ENCODE measurements at places on chromosomes 2 and 18.

DNA sequence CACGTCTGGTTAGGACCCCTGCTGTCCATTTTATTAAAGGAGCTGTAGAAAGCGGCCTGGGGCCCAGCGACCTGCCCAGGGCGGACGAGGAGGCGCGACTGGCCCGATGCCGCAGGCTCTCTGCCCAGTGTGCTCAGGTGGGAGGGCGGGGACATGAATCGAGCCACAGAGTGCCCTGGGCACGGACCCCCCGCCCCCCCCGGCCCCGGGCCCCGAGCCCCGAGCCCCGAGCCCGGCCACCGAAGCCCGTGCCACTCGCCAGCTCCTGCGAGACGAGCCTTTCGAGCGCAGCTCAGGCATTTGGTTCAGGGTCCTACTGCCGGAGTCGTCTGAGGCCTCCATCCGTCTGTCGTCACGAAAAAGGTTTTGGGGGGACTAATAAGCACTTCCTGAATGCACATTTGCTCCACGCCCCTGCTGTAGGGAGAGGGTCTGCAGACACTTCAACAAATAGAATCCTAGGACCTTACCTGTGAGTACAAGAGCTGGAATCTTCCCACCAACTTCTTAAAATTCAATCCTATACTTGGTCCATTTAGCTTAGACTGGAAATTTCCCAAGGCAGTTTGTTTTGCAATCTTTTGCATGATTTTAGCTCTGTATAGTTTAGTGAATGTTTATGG lies 602 bp upstream of the ADAM17 start:
- DNase-seq, result no peak

DNA sequence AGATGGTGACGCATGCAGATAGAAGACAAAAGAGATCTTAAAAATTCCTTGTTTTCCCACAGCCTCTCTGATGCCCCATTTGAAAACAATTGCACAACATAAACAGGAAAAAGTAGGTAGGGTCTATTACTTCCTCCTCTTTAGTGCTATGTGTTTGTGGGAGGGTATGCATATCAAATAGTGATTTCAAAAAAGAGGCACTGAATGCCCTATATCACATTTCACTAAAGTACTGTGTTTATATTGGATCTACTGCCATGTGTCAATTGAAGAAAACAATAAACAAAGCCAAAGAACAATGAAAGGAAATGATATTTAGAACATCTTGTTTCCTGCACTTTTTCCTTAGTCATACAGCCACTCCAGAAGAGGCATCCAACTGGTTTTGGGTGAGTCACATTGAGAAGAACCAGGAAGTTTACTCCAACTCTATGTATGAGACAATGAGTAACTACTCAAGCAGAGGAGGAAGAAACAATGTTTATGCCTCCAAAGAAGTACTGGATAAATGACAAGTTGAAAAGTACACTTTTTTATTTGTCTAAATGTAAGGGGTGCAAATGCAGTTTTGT lies 583.6 kb downstream of the FBXO15 start:
- no peak for DNase-seq

DNA sequence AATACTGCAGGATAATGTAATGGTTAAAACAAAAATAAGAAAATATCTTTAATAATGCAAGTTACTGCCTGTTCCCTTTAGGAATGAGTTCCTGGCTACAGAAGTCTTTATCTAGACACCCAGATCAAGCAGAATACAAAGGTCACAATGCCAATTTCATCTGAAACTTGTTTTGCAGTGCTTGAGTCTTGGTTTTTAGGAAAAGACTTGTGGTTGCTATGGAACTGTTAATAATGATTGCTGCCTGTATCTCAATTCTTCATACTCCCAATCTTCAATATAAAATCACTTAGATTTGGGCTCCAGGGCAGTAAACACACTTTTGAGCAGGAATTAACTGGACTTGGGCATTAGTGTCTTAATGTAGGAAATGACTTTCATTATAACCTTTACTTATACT lies 14.2 kb downstream of the CAVIN2 start:
- no peak for DNase-seq

- DNase-seq, result no peak
These were observed 34.2 kb upstream of the YPEL5 start for GRCh38 chr2:30112561-30112960.

DNA sequence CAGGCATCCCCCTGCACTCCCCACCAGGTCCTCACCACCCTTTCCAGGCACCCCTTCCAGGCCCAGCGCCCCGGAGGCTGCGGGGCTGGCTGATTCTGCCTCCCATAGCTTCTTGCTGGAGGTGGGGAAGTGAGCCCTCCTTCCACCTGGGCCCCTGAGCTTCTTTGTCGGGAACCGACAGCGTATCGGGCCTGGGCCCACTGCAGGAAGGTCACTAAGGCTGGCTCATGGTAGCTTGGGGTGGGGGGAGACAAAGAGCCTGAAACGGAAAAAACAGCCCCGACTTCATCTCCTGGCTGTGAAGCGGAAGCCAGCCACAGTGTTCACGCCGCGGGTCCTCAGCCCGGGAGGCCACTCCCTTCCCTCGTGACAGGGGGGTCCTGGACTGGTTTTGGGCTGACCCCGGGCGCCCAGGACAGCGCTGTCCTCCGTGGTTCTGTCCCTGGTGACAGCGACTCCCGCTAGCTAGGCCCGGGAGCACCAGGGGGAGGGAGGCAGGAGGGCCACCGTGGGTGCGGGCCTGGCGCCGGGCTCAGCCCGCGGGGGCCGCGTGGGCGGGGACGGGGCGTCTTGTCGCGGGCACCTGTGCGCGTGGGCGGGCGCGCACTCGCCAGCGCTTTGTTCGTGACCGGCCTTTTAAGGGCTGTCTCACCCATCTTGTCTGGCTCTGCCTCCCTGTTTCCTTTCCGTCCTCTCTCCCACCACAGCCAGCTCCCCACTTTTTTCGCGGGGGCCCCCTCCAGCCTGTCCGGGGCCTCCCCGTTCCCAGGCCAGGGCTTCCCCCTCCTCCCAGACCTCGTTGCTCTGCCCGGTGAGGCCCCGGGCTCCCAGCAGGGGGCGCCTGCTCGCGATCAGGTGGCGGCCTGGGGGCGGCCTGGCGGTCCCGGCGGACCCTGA lies 64.9 kb downstream of the DNMT3A start:
- no peak for DNase-seq

DNA sequence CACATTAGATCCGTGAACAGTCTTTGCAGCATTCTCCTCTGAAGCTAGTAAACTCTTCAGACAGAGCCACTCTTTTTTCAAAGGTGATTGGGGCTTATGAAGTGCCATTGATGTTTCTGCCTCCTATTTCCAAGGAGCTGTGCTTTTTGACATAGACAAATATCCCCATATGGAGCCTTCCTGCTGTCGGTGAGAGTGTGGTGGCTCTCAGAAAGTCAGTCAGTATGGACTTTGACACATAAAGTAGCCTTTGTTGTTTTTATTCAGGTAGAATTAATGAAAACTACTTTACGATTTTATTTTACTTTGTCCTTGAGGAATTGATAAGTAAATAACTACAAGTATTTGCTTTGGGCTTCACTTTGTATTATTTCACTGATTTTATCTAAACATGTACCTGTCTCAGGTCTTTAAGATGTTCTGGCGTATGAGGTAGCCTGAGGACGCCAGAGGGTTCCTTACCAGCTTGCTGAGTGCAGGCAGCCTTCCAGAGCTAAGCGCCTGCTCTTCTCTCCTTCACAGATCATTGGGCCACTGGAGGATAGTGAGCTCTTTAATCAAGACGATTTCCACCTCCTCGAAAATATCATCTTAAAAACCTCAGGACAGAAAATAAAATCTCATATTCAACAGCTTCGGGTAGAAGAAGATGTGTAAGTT lies 69.7 kb downstream of the UGGT1 start:
- DNase-seq, result no peak

GRCh38 chr2:132671151-132671835 lies 1.3 kb upstream of the LYPD1 start:
- DNase-seq, result no peak

DNA sequence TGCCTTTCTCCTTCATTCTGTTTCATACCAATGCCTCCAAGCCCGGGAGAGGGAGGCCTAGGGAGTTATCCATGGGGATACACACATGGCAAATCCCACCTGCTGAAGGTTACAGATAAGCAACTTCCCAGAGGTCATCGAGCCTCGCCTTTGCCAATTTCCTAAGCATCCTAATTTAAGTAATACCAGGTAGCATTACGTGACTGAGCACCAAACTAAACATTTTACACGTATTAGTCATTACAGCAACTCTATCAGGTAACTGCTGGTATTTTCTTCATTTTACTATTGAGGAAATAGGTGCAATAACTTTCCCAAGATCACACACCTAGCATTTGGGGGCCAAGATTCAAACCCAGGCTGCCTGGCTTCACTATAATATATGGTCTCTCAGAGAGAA lies 30.1 kb upstream of the BZW1 start:
- peak; percentile 81 for DNase-seq

DNA sequence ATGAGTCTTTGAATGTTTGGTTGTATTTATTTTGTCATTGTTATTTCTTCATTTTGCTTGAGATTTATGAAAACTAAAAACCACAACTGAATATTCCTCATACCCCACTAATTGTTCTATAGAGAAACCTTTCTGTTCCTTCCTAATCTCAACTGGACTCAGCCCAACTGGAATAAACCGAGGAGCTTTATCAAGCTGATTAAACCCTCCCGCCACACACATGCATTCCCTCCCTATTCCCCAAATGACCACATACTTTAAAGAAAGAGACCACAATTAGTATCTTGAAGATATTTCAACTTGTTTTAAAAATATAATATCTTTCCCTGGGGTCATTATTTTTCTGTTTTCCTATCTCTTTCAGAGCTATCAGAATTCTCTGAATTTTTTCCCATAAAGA lies 107.5 kb downstream of the OSR1 start:
- DNase-seq, result no peak

DNA sequence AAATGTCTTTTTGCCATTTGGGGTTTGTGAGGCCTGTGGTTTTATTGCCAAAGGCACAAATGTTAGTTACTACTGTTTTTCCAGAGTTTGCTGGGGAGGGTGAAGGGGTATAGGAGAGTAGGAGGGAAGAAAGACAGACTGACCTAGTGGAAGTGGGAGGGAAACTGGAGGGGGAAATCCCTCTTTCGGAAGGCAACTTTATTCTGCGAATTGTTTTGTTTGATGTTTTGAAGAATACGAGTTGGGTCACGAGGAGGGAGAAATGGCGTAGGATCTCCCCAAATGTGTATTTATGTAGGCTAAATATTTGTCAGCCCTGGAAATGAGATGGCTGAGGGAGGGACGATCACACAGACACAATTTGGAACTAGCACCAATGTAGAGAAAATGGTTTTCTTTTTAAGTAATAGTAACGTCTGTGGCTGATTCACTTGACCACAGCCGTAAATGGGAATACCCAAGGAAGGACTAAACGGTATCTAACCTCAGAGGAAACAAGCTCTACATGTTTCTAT lies 172.3 kb downstream of the ICOS start:
- DNase-seq, result no peak

- no peak for DNase-seq
These were observed 61.1 kb upstream of the TFPI start for GRCh38 chr2:187615364-187615763.

GRCh38 chr2:117058366-117058765 lies 756.1 kb upstream of the DDX18 start:
- DNase-seq, result peak; percentile 34

DNA sequence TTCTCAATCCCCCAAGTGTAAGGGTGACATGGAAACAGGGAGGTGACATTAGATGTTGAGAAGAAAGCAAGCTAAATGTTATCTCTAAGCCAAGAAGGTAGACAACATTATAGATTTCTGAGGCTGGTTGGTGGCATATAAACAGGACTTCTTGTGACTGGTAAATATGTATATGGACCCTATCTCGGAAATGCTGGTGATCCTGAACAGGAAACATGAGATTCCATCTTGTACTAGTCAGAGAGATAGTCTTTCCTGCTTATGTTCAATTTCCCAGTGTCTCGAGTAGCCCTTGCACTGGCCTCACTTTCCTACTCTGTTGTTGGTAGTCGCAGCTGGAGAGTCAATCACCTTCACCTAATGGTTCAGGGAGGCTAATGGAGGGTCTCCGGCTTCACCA lies 26.8 kb downstream of the MOGAT1 start:
- no peak for DNase-seq

DNA sequence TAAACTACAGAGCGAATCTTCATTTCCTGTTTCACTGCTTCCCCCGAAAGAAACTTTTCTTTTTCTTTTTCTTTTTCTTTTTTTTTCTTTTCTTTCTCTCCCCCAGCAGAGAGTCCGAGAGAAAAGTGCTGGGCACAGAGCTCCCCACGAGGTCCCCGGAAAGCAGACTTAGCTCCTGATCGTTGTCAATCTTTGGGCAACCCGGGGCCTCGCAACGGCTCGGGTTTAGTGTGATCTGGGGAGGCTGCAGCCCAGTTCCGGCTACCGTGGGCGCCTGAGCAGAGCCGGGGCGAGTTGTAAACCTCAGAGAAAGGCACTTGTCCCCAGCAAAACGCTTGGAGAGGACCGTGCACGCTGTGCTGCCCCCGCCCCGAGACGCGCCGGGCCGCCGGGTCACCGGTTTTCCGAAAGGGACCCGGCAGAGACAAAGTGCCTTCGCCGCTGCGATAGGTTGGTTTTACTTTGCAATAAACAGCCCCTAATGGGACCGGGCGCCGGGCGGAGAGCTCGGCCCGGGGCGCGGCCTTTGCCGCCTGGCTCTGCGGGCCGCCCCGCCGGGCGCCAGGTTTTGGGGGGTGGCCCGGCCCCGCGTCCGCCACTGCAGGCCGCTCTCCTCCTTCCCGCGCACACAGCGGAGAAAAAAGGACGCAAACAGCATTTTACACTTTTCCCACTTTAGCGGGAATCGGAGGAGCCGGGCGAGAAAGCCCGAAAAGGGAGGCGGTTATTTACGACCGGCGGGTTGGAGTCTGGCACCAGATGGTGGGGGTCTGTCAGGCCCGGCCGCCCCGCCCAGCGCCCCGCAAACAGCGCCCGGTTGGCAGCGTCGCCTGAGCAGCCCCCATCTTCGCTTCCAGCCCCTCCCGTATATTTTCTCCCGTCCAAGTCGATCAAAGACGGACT lies 136.0 kb downstream of the INSIG2 start:
- DNase-seq, result peak; percentile 92

- no peak for DNase-seq
These were observed 27.7 kb downstream of the METTL8 start for GRCh38 chr2:171406044-171406443.

GRCh38 chr2:230869914-230870543 lies 5.3 kb downstream of the ITM2C start:
- DNase-seq, result no peak

DNA sequence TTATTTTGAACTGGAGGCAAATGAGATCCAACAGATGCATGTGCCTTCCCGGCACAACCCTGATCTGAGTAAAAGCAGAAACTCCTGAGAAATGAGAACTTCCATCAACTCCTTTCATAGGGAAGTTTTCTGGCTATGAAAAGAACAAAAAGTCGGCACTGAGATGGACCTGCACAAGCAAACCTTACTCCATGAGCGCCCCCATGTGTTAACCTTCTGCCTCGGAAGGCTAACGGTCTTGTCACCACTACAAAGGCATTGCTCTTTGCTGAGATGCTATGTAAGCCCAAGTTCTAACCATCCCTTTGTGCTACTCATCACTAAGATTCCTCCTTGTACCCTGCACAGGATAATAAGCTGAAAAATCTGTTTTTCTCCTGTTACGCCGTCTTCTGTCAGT lies 57.3 kb upstream of the SULT1C3 start:
- no peak for DNase-seq

DNA sequence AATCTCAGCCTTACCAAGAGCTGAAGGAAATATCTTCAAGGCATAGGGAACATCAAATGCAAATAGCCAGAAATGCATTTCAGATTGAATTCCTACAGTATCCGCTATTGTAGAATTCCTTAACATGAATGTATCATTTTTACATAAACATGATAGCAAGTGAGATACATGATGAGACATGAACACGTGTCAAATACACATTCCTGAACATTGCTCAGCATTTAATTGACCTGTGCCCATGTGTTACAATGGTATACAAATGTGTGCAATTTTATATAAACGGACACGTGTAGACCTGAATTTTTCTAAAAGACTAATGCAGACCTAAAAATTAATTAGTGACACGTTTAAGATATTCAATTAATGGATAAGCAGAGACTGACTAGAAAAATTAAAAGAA lies 133.0 kb upstream of the TLK1 start:
- DNase-seq, result no peak
